HCT116 (cell line): ENCODE measurements at places on chromosomes 3 and 15. TPM values are rescaled to one million over a fixed set of nuclear protein-coding genes. Genes with fewer than 3 reads are reported as not detected.
A peak's percentile ranks its signal among the peaks of the same experiment; 100 is the strongest.

GOLGA8O gene
- total RNA-seq = 0.49 TPM

LIPC gene
- total RNA-seq = not detected

- DNase-seq = no peak
Observed at GRCh38 chr15:65399001-65399706, 21.4 kb upstream of the IGDCC3 start.

INKA1 gene
- 1.6 TPM for total RNA-seq

DNA sequence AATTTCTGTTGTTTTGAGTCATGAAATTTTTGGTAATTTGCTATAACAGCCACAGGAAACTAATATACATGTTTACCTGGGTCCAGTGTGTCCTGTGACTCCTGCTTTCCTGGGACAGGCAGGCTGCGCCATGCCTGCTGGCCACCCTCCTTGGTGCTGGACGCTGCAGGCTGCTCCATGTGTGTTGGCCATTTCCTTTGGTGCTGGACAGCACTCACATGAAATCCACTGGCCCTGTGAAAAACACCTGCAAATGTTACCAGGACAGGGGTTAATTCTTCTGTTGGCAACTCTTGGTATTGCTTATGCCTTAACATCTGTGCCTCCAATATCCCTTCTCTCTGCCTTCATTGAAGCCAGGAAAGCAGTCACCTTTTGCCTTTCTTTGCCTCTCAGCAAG is 86.9 kb upstream of the ATP10A start:
- DNase-seq = no peak

SLC6A20 gene
- total RNA-seq = 0.89 TPM

ZKSCAN7 gene
- not detected for total RNA-seq

- DNase-seq = no peak
Observed at GRCh38 chr15:43527016-43527801, 9.8 kb downstream of the MAP1A start.

DNA sequence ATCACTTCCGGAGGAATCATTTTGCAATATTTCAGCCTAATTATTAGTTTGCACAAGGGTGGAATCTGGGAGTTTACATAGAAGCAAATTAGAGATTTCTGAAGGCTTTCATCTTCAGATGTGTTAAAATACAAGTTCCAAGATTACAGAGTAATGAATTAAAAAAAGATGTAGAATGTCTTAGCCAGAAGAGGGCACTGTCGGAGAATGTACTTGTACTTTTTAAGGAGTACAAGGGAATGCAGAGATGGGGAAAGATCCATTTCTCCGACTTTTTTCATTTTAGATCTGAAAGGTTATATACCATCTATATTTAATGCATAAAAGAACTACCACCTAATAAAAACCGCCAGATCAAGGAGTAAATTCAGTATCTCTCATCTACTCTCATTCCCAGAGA is 43.1 kb upstream of the WDR5B start:
- DNase-seq = peak; percentile 23

GRCh38 chr3:126954141-126954842 is 28.6 kb upstream of the PLXNA1 start:
- DNase-seq = no peak

PPARG gene
- total RNA-seq = 71.6 TPM

DNA sequence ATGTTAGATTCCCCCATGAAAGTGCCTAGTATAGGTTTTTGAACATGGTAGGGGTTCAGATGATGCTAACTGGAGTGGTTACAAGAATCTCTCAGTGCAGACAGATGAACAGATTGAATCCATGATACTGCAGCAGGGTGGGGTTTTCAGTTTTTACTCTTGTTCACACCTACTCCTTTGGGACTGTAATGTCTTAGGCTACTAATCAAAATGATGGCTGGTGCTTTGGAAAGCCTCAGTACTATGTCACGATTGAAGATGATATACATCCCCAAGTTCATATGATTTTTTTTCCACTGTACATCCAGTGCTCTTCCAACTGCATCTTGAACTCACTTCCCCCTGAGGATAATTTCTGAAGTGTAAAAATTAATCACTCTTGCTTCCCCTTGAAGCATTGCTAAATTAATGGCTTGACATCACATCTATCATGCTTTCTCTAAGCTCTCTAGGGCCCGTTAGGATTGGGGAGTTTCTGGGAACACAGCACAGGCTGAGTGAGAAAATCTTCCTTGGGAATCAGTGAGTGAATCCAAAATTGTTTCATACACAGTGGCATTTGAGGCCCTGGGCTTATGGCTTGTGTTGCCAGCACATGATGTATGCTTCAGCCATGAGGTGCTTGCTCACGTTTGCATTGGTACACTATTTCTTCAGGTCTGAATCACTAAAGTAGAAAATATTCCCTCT is 115.0 kb upstream of the TPRG1 start:
- no peak for DNase-seq

DNA sequence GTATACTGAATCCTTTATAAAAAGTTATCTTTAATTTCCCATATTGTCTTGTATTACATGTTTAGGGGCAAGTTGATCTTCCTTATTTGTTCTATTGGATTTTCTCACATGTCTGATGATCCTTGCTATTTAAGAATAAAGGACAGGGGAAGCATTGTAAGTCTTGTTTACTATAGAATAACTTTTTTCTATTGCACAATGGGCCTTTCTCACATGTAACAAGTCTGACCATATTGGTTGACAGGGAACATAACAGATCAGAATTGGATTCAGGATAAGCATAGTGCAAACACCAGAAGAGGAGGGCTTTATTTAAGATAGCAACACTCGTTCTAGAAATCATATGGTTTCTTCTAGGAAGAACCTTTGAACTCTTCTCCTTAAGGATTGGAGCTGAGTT is 257.9 kb upstream of the RBMS3 start:
- DNase-seq = no peak

DNA sequence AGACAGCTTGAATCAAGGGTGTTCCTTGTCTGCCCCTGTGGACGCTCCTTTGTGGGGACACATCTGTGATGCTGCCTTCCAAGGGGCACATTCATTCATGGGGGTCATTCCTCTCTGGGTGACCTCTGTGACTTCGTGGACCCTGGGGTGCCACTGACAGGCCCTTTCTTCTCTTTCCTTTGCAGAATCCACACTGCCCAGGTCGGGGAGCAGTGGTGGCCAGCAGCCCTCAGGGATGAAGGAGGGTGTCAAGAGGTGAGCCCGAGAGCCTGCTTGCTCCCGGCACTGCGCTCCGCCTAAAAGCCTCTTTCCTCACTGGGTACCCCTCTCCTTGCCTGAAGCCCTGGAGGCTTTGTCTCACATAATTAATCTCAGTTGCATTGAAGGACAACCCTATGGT is 26.3 kb downstream of the CHCHD6 start:
- DNase-seq = no peak

- no peak for DNase-seq
Observed at GRCh38 chr3:57512166-57512565, 32.0 kb downstream of the DNAH12 start.
